ENCODE measurements at places on chromosomes 1 and 21. TPM values are rescaled to one million over a fixed set of nuclear protein-coding genes. Genes with fewer than 3 reads are reported as not detected.

Gene LRRC39
- 0.46 TPM for total RNA-seq

DNA sequence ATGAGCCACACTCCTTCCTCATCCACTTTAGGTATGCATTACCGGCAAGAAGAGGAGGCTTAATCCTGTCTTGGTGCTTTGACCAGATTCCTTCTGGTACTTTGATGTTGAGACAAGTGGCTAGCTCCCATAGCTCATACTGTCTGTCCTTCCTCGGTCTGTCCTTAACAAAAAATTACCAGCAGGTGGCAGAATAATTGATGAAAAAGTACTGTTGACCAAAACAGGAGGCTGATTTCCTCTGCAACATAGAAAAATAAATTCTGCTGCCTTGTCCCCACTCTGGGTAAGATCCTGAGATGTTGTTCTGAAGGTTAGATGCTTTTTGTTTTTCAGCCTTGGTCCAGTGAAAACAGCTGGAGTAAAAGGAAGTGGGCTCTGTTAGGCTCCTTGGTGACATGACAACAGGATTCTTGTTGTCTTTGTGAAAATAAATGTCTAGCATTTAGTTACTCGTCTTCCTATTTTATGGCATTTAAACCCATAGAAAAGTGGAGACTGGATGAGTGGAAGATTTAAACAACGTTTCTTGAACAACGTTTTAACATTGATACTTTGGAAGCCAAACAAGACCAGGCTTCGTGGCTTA is 11.2 kb upstream of the HJV start:
- H3K4me1 ChIP-seq, result peaks cover 34% of the 10 kb centered on the region
- peaks cover 10% of the 10 kb centered on the region for H3K27me3 ChIP-seq
- no peak overlapping the region for H3K4me3 ChIP-seq
- peak; percentile 29 for DNase-seq
- no peaks in the 10 kb centered on the region for H3K36me3 ChIP-seq

DNA sequence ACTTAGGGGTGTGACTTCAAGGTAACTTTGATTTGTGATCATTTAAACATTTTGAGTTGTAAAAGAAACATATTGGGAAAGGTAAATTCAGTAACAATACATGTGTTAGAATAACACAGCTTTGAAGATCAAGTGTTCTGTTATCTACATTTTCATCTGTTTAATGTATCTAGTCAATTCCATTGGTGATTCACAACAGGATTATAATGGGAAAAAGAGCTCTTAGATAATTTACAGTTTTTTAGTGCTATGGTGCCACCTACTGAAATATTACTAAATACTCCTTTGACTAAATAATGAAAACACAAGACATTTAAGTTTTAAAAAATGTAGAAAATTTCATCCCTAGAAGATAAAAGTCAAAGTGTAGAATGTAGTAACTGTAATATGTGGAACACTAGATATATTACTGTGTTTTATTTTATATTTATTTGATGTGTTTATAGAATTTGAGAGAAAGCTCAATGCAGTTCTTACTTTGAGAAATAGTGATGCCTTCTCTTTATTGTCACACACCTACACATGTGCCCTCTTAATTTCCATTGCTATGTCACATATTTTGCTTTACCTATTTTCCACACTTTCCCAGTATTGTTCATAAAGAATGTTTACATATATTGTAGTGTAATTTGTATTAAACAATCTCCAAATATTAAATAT is 47.4 kb downstream of the PTPRC start:
- peak overlapping the region; percentile 82 for H3K27ac ChIP-seq
- DNase-seq, result no peak
- H3K4me1 ChIP-seq, result peaks cover 87% of the 10 kb centered on the region
- peak overlapping the region; percentile 56 for H3K4me3 ChIP-seq
- H3K36me3 ChIP-seq, result peaks cover 56% of the 10 kb centered on the region

Gene AMY2A
- not detected for total RNA-seq

Gene TRIM67
- not detected for total RNA-seq

Gene BTBD8
- 1.6 TPM for total RNA-seq

Gene RIPPLY3
- not detected for total RNA-seq

Gene VSIG8
- not detected for total RNA-seq

Gene DCDC2B
- total RNA-seq, result 0.10 TPM

Gene OR2M3
- total RNA-seq, result not detected

DNA sequence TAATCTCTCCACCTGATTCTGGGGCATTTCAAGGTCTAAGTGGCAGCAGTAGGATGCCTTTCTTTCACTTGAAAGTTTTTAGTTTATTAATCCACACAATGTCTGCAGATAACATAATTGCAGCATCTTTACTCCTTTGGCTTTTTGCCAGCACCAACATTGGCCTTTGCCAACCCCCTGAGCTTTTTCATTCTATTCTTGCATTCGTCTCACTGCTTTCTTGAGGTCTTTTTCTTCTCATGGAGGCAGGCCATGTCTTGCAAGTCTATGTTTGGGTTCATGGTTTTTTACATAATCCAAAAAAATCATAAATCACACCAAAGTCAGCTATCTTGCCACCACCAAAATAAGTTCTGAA is 30.4 kb upstream of the COG2 start:
- no peak for DNase-seq
- no peak overlapping the region for H3K27ac ChIP-seq
- H3K27me3 ChIP-seq, result peaks cover 19% of the 10 kb centered on the region
- H3K4me3 ChIP-seq, result no peak overlapping the region
- no peaks in the 10 kb centered on the region for H3K36me3 ChIP-seq

Gene FCRL4
- not detected for total RNA-seq

Gene KISS1
- total RNA-seq, result not detected

DNA sequence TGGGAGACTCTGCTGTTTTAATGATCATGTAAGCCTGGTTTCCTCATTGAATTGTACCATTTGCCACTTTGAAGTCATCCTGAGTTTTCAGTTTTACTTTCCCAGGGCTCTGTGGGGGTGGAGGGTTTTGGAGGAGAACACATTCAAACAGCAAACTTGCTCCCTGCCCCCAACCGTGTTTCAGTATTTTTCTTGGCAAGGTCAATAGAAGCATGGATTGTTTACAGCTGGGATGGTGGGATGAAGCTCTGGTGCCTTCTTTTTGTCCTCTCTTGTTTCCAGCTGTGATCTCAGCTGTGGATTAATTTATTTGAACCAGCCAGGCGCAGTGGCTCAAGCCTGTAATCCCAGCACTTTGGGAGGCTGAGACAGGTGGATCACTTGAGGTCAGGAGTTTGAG is 54.3 kb upstream of the SERBP1 start:
- H3K36me3 ChIP-seq, result no peaks in the 10 kb centered on the region
- H3K4me1 ChIP-seq, result peaks cover 4% of the 10 kb centered on the region
- H3K27ac ChIP-seq, result no peak overlapping the region
- no peaks in the 10 kb centered on the region for H3K27me3 ChIP-seq
- no peak for DNase-seq

DNA sequence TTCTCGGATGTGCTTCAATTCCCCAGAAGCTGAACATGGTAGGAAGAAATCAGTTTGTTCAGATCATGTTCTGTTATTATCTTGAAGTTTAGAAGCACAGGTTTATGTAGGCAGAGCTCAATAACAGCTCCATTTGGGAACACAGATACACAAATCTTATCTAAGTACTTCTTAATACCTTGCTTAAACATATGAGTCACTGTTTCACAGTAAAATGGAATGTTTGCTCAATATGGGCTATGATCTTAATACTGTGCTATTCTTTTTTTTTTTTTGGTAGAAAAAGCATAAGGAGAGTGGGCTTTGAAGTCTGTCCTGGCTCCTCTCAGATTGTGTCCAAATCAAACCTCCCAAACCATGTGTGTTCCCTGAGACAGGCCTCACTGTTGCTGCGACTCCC is 13.4 kb downstream of the PROK1 start:
- no peak overlapping the region for H3K4me3 ChIP-seq
- H3K27me3 ChIP-seq, result peaks cover 3% of the 10 kb centered on the region
- no peaks in the 10 kb centered on the region for H3K36me3 ChIP-seq
- no peaks in the 10 kb centered on the region for H3K4me1 ChIP-seq
- no peak overlapping the region for H3K27ac ChIP-seq

DNA sequence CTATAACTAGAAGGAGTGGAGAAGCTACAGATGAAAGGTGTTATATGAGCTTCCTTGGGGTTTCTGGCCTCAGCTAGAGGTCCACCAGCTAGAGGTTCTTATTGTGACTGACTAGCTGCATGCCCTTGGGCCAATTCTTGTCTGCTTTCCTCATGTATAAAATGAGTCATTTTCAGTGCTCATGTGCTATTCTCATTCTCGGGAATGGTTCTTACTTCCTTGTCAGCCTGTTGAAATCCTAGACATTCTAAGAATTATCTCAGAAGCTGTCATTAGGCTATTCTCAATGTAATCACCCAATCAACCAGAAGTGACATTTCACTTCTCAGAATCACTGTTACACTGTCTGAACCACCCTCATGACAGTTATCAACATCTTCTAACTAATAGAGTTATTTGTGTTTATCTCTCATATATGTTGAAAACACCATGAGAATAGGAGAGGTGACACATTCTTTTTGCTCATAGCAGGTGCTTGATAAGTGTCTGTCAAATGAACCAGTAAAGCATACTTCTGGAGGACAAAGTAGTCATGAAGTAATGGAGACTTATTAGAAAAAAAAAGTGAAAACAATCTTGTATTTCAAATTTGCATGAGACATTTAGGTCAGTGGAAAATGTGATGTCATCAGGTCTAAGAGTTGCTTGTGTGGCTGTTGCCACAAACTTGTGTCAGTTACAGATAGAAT is 122.8 kb upstream of the IVNS1ABP start:
- DNase-seq, result peak; percentile 42
- peaks cover 15% of the 10 kb centered on the region for H3K4me1 ChIP-seq
- no peaks in the 10 kb centered on the region for H3K27me3 ChIP-seq
- peaks cover 12% of the 10 kb centered on the region for H3K36me3 ChIP-seq

DNA sequence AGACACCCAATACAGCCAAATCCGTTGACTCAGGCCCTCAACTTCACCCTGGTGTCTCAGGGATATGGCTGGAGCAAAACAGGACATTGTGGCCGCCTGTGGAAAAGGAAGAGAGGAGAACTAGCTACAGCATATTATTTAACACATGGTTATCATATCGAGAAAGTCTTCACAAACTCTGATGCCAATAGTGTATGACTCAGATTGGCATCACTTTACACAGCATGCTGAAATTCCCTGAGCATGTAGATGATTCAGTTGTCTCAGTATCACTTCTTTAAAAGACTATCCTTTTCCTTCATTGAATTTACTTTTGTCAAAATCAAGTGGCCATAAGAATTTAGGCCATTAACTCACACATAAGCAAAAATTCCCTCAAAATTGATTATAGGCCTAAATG is 20.1 kb downstream of the HSD3B2 start:
- H3K27ac ChIP-seq, result no peak overlapping the region
- H3K27me3 ChIP-seq, result peaks cover 17% of the 10 kb centered on the region
- no peak for DNase-seq
- no peaks in the 10 kb centered on the region for H3K4me1 ChIP-seq
- no peak overlapping the region for H3K4me3 ChIP-seq
- H3K36me3 ChIP-seq, result no peaks in the 10 kb centered on the region

DNA sequence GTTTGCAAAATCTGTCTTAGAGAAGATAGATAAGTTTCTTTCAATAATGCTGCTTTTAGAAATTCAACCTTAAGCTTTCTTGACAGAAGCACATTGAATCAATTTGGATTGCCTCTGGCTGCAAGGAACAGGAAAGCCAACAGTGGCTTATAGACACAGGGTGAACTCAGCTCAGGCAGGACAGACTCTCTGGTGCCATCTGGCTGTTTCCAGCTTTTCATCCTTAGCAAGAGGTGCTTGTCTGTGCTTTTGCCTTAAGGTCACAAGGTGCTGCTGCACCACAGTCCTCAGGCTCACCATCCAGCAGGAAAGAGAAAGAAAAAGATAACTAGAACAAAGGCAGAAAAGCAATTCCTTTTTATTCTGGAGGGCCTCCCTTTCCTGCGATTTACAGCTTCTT is 93.7 kb upstream of the ETS2 start:
- DNase-seq, result no peak
- H3K27ac ChIP-seq, result no peak overlapping the region
- no peaks in the 10 kb centered on the region for H3K36me3 ChIP-seq
- H3K4me3 ChIP-seq, result no peak overlapping the region

Gene SPATA46
- not detected for total RNA-seq

GRCh38 chr1:61301824-61302657 is 219.7 kb downstream of the NFIA start:
- H3K27me3 ChIP-seq, result peaks cover 4% of the 10 kb centered on the region
- H3K27ac ChIP-seq, result no peak overlapping the region
- DNase-seq, result no peak
- no peak overlapping the region for H3K4me3 ChIP-seq

DNA sequence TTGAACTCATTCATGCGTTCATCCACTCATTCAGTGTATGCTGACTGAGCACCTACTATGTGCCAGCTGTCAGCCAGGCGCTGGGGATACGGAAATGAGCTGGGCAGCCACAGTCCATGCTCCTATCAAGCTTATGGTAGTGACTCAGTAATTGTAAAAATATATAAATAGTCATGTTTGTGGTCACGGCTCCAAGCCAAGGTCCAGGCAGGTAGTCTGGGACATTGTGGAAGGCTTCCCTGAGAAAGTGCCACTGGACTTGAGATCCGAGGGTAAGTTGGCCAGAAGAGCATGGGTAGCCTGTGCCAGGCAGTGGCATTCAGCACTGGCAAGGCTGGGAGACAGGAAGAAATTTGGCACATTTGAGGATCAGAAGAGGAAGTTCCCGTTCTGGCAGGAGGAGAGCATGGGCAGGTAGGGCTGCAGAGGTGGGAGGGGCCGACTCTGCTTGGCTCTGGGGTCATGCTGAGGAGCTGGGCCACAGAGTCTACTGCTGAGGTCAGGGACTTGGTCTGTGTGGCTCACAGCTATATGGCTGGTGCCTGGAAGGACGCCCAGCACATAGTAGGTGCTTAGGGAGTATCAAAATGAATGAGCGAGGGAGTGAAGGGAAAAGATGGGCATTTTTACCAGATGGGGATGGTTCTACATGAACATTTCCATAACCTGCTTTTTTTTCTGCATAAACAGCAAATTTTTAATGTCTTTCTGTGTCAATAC is 6.9 kb downstream of the PTPRF start:
- H3K27me3 ChIP-seq, result peaks cover 11% of the 10 kb centered on the region
- no peaks in the 10 kb centered on the region for H3K4me1 ChIP-seq
- no peaks in the 10 kb centered on the region for H3K36me3 ChIP-seq
- no peak overlapping the region for H3K4me3 ChIP-seq
- DNase-seq, result no peak

Gene CCDC30
- total RNA-seq, result 1.4 TPM

DNA sequence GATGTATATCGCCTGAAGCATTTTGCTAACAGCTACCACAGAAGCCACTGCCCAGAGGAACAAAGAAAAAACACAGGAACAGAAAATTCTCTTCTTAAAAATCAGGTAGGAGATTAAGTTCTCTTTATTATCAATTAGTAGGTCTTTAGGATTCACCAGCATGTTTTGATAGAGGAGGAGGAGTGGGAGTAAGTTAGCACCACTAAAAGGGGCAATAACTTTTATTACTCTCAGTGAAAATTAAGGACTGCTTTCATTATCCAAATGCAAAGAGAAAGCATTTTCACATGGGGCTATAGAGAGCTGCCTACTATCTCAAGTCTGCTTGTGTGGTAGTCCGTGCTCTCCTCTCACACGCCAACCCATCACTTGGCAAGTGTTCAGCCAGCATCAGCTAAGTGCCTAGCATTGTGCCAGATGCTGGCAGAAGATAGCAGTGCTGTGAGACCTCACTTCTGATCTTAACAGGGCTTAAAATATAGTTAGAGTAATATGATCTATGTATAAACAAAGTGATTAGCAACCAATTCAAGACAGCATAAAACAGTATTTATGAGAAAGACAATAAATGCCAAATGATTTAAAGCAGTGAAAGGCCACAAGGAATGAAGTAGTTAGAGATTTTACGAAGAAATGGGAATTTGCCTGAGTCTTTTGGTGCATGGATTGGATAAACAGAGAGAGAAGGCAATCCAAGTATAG is 39.8 kb downstream of the ASTN1 start:
- no peaks in the 10 kb centered on the region for H3K27me3 ChIP-seq
- H3K36me3 ChIP-seq, result no peaks in the 10 kb centered on the region
- no peak overlapping the region for H3K4me3 ChIP-seq
- no peak overlapping the region for H3K27ac ChIP-seq

Measured in activated CD4-positive, alpha-beta T cell treated with anti-CD3 and anti-CD28 coated beads, Interleukin-2, amount 10 ng/mL, durations not matched to agents 7 days and 5 days (primary cell).